ENCODE measurements at places on chromosomes 3 and 15.

DNA sequence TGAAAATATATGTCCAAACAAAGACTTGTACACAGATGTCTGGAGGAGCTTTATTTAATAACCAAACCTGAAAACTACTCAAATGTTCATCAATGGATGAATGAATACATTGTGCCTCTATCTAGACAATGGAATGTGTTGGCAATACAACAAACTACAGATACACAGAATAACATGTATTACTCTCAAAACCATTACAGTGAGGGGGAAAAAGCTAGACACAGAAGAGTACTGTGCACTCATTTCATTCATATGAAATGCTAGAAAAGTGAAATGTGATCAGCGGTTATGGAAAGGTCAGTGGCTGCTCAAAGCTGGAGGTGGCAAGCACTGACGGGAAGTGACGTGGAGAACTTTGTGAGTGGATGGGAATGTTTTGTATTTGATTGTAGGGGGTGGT lies 13.2 kb downstream of the STOML1 start:
- no peak for DNase-seq

DNA sequence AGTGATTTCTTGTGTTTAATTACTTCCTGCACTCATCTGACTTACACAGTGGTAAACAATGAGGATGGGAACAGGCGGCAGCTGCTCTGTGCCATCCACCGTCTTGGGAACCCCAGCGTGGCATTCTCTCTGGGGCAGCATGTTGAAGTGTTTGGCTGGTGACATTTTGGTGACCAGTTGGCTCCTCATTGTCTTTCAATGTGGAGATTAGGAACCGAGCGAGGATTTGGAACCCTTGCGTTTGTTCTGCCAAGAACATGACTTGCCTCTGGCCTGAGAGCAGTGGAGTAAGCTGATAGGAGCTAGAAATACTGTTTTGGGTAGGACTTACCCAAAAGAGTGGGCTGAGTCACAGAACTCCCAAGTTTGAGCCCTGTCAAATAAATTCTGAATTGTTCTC lies 88.8 kb downstream of the IGF1R start:
- DNase-seq, result no peak

- no peak for DNase-seq
Observed at GRCh38 chr3:141331377-141332318, 36.7 kb upstream of the ZBTB38 start.

DNA sequence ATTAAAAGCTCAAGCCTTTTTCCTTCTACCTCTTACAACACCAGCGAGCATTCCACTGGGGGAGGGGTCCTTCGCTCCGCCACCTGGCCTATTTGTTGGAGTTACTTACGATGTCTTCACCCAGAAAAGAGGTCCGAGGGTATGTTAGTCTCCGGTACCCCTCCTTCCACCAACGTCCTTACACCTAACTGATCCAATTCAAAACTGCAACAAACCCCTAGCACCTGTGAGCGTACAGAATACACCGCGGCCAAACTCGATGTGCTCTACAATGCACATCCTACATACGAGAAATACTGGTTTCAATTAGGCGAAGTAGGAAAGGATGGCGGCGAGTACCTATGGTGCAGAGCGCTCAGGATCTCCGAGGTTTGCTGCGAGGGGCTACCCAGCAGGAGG lies 944 bp downstream of the SLITRK3 start:
- DNase-seq, result no peak

- DNase-seq, result peak; percentile 27
Observed at GRCh38 chr15:60121845-60122244, 117.7 kb downstream of the FOXB1 start.

All from stimulated activated CD4-positive, alpha-beta T cell treated with anti-CD3 and anti-CD28 coated beads, Interleukin-12 subunit alpha, Interleukin-12 subunit beta, amount 100 ng/mL, for 48 hours (primary cell).